ENCODE measurements at places on chromosomes 2 and 18. TPM values are rescaled to one million over a fixed set of nuclear protein-coding genes. Genes with fewer than 3 reads are reported as not detected.

The GNLY gene
- not detected for total RNA-seq

DNA sequence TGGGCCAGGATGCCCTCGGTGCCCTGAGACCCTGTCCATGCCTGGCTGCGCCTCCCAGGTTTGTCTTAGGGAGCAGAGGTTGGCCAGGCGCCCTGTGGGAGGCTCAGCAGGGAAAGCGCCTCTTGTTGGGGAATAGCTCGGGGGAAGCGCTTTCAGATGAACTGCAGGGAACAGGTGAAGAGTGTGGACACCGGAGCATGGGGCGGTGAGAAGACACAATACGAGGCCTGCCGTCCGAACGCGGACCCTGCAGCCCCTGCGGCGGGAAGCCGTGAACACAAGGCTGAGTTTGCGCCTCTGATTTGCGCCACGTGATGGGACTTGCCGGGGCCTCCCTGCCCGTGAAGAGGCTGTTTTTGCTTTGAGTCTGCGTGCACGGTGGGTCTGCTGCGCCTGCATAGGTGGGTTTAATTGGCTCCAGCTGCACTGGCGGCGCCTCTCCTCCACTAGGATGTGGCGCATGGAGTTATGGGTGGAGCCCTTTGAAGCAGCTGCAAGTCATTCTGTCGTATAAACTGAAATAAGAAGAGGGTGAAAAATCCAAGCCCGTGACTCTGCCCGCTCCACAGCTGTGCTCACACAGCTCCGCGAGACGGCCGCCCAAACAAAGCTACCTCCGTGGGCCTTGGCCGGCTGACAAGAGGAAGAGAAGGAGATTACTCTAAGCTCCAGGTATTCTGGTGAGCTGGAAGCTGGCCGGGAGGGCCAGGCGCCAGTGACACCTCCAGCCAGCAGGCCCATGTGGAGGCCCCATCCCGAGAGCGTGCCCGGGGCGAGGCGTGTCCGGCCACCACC, 103.5 kb upstream of the CTDP1 start:
- DNase-seq, result no peak
- H3K27ac ChIP-seq, result no peak overlapping the region
- no peaks in the 10 kb centered on the region for H3K36me3 ChIP-seq
- no peaks in the 10 kb centered on the region for H3K27me3 ChIP-seq
- H3K4me1 ChIP-seq, result no peaks in the 10 kb centered on the region

DNA sequence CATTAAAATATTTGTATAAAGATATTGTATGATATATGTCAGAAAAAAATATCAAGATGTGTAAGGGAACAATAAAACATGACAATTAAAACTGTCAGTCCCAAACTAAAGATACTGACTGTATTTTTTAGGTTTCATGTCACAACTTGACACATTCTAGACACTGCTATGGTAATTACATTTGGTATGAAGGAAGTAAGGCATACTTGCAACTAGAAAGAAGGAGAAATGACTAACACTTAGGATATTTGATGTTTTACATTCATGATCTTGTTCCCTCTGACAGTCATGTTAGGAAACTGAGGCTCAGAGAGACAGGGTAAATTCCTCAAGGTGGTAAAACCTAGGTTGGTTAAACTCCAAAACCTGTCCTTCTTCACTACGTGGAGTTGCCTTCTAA, 68.3 kb downstream of the TMEFF2 start:
- H3K4me3 ChIP-seq, result no peak overlapping the region
- H3K36me3 ChIP-seq, result no peaks in the 10 kb centered on the region
- DNase-seq, result no peak
- H3K27ac ChIP-seq, result no peak overlapping the region

The C18orf54 gene
- total RNA-seq, result 7.2 TPM

The PLGLB1 gene
- not detected for total RNA-seq

The HTR2B gene
- total RNA-seq, result not detected

DNA sequence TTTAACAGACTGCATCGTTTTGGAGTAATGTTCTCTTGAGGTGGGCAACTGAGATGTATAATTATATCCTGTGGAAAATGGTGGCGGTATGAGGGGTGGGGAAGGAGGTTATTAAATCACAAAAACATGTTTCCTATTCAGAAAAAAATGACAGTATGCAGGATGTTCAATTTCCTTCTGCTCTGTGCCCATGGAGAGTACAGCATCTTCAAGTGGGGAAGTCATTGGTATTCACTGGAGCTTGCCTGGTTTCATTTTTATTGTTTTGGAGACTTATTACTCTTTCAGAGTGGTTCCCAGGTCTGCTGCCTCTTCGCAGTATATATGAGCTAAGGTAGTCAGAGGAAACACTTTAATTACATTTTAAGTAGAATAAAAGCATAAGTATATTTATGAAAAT, 318.8 kb upstream of the RAB12 start:
- H3K4me1 ChIP-seq, result no peaks in the 10 kb centered on the region
- no peak overlapping the region for H3K4me3 ChIP-seq
- H3K27ac ChIP-seq, result no peak overlapping the region
- no peaks in the 10 kb centered on the region for H3K36me3 ChIP-seq
- no peaks in the 10 kb centered on the region for H3K27me3 ChIP-seq

The SMAD4 gene
- 48.8 TPM for total RNA-seq

The SCN3A gene
- total RNA-seq, result not detected

DNA sequence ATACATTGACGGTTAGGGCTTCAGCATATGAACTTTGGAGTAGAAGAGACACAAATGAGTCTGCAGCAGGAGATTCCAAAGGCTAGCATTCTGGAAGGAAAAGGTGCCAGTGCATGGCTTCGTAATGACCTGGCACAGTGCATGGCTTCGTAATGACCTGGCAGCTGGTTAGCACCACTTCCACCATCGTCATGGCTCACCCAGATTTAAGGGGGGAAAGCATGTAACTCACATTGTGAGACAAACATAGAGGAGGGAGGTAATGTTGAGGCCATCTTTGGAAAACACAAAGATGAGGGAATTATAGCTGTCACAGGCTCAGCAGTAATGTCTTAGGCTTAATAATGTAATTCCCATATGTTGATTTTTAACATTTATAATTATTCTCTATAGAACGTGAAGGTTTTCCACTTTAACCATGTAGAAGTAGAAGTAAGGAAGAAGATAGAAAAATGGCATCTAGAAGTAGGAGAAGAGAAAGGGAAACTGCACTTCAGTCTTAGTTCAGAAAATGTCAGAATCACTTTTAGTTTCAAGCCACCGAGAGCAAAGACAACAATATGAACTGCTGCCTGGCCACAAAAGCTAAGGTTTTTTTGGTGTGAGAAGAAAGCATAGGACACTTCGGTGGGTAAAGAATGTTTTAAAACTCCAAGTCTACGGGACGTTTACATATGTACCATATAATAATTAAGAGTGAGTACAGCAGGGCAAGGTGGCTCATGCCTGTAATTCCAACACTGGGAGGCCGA, 6.8 kb upstream of the STK25 start:
- no peak for DNase-seq
- H3K4me1 ChIP-seq, result no peaks in the 10 kb centered on the region
- H3K36me3 ChIP-seq, result no peaks in the 10 kb centered on the region
- H3K4me3 ChIP-seq, result no peak overlapping the region
- H3K27ac ChIP-seq, result no peak overlapping the region
- no peaks in the 10 kb centered on the region for H3K27me3 ChIP-seq

- no peak overlapping the region for H3K4me3 ChIP-seq
- no peaks in the 10 kb centered on the region for H3K27me3 ChIP-seq
- no peaks in the 10 kb centered on the region for H3K4me1 ChIP-seq
- H3K36me3 ChIP-seq, result no peaks in the 10 kb centered on the region
- H3K27ac ChIP-seq, result no peak overlapping the region
Observed at GRCh38 chr18:332721-333510, 65.1 kb upstream of the THOC1 start.

- DNase-seq, result no peak
- no peaks in the 10 kb centered on the region for H3K36me3 ChIP-seq
- H3K27me3 ChIP-seq, result no peaks in the 10 kb centered on the region
Observed at GRCh38 chr18:36872329-36872728, 43.4 kb downstream of the KIAA1328 start.
